ENCODE measurements at places on chromosomes 13 and 19.

DNA sequence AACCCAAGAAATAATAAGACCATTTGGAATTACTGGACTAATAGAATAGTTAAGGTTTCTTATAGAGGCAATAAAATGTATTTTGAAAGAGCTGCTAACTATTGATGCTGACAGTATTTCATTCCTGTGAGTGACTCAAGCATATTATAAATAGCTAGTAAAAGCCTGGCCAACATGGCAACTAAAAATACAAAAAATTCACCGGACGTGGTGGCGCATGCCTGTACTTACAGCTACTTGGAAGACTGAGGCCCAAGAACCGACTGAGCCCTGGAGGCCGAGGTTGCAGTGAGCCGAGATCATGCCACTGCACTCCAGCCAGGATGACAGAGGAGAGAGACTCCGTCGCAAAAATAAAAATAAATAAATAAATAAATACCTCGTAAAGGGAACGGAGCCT lies 5.4 kb upstream of the ICAM3 start:
- DNase-seq = no peak

GRCh38 chr13:43030548-43030947 lies 7.2 kb downstream of the DNAJC15 start:
- no peak for DNase-seq

GRCh38 chr13:40920826-40921225 lies 98.3 kb downstream of the ELF1 start:
- DNase-seq = no peak

- DNase-seq = peak; percentile 4
Measured at GRCh38 chr13:104701591-104701990, 1635.4 kb upstream of the SLC10A2 start.

DNA sequence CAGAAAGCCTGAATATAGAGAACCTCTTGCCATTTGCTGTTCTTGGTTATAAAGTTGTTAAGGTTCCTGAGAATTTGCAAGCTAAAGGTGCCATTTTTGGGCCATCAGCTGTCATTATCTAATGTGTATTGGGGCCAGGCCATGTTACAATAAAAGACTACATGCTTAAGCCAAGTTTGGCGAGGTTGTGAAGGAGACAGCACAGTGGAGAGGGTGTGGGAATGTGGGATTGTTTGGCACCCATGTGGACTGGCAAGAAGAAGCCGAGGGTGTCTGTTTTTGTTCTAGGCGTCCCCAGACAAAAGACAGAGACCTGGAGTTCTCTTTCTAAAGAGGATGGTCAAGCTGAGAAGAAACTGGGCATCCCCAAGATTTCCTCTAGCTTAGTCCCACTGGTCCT lies 64.7 kb downstream of the ZNF44 start:
- no peak for DNase-seq

DNA sequence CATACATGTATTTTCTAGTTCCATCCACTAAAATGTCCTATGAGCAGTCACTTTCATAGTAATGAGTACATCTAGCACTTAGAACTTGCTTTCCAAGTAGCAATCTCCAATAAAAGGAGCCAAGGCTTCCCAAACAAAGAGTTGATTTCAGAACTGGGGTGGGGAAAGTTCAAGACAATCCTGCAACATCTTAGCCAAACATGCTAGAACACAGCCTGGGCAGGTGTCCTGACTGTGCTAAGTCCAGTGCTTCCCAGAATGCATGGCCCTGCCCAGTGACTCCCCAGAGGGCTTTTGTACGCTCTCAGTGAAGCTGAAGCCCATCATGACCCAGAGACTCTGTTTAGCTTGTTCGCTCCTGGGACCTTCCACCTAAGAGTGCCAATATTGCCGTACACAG lies 106.7 kb upstream of the UBAC2 start:
- no peak for DNase-seq

GRCh38 chr19:48928164-48929025 lies 5.1 kb upstream of the DHDH start:
- no peak for DNase-seq

DNA sequence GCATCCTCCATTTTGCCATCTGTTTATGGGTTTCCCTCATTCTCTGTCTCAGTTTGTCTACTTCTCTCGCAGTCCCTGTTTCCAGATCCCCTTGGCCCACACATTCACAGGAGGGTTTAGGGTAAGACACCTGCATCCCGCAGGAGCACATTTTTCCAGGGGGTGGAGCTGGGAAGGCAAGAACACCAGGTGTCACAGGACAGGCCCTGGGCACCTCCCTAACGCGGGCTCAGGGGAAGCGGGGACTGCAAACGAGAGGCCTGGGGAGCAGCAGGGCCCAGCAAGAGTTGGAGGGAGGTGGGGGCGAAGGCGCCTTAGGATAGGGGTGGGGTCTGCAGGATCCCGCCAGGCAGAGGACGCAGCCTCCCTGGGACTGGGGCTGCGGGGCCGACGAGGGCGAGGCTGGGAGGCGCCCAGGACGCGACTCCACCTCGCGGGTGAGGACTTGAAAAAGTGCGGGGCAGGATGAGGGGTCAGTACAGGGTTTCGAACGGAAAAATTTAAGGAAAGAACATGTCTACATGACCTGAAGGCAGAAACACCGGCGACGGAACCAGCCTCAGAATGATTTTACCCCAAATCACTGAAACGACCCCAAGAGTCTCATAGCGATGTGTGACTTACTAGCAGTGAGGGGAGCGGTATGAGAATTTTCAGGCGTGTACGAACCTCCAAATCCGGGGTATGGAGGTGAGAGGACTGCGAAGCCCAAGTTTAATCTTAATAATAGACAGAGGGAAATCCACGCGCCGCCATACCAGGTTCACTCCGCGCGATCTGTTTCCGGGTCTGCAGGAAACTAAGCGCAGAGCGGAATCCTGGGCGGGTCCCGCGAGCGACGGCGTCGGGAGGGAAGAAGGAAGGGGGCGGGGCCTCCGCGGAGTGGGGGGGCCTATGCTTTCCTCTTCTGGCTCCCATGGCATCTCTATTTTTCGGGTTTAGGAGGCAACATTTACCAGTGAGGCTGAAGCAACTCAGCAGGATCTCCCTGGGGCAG lies 7.1 kb upstream of the ERVV-2 start:
- DNase-seq = no peak

DNA sequence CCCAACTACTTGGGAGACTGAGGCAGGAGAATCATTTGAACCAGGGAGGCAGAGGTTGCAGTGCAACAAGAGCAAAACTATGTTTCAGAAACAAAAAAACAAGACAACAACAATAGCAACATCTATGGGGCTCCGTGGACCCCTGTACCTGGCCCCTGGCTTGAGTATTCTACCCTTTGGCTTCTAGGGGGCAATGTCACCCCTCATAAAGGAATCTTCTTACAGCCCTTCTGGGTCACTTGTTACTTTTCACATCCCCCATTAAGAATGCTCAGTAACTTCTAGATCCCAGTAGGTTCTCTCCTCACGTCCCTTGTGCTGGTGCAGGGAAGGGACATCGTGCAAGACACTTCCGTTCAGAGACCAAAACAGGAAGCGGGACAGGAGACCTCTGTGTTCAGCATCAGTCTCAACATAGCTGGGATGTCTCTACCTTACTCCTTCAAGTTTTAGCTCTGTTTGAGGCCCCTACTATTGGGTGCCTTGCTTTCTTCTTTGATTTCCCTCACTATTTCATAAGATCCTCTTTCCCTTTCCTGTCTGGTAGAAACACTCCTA lies 218.1 kb upstream of the ARGLU1 start:
- DNase-seq = no peak

DNA sequence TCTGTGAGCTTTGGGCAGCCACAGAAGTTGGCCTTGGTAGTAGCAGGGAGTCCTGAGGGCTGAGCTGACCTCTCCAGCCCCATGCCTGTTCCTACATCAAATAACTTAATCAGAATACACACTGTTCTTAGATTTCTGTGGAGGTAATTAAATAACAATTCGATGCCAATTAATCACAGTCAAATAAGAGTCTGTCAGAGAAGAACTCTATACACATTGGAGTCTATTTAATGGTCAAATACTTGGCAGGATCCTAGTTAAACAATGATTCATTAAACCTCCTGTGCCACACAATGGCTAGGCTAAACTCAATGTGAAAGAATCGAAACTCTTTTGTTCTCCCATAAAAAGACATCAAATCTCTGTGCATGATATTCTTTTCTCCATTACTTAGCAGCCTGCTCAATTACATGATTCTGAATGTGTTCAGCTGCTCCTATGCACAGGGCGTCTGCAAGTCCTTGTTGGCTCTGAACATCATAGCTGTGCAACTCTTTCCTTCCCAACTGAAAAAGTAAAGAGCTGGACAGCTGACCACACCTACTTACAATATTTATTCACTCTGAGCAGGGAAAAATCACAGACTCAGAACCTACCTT lies 173.1 kb downstream of the ABCC4 start:
- no peak for DNase-seq

- DNase-seq = no peak
Measured at GRCh38 chr13:55606045-55606665, 1534.6 kb upstream of the PRR20A start.

- DNase-seq = no peak
Measured at GRCh38 chr13:71210861-71211260, 656.1 kb downstream of the DACH1 start.

GRCh38 chr13:25684491-25684890 lies 312.7 kb downstream of the ATP8A2 start:
- no peak for DNase-seq

DNA sequence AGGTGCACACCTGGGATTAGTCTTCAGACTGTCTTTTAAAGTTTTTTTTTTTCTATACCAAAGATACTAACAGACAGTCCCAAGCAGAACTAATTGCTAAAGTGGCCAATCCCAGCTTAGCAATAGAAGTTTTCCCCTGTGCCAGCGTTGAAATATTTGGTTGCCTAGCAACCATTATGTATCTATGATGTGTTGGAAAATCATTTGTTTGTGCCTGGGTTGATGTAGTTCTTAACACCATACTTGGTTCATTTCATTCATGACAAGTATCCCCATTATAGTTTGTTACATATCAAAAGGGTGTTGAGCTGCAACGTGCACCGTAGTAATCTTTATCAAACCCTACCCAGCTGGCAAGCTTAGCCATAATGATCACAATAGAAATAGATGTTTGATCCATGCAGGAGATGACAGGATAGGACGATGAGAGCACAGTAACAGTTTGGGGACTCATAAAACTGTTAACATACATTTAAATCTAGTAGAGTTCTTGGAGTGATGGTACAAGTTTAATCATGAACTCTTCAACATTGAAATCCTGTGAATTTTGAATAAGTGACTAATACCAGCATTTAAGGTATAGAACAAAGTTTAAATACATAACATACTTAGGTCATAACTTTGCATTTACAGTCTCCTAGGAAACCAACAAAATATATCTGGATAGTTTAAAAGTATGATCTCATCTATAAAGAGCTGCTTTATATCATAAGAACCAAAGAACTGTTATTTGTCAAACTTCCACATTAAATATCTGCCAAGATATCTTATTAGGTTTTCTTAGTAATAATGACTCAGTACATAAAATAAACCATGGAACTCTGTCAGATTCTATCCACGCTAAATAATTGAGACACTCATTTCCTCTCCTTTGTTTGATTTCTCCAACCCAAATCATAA lies 73.4 kb downstream of the MBNL2 start:
- peak; percentile 9 for DNase-seq

DNA sequence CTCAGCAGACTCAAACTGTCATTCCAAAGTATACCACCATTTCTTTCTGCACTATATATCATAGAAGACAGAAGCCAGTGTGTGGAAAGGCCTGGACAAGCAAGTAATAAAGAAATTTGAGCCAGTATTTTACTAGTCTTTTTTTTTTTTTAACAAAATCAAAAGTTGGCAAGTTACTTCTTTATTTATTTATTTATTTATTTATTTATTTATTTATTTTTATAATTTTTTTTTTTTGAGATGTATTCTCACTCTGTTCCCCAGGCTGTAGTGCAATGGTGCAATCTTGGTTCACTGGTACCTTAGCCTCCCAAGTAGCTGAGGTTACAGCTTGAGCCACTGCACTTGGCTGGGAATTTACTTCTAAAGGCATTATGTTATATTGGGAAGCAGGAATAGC lies 25.3 kb downstream of the ZNF493 start:
- no peak for DNase-seq

DNA sequence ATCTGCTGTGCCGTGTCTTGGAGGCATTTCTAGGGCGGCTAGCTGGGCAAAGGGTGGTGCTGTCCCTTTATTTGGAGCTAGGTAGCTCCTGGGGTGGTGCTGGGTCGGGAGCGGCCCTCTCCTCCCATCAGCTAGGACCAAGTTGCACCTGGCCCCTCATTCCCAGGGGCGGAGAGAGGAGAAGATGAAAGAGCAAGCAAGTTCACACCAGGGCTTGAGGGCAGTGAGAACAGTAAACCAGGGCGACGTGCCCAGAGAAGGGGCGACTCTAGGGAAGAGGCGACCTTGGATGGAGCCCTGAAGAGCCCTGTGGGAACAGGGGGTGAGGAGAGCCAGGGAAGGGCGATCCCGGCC lies 17.0 kb upstream of the KCNN1 start:
- DNase-seq = no peak

GRCh38 chr19:35484252-35485036 lies 5.8 kb downstream of the KRTDAP start:
- DNase-seq = no peak

DNA sequence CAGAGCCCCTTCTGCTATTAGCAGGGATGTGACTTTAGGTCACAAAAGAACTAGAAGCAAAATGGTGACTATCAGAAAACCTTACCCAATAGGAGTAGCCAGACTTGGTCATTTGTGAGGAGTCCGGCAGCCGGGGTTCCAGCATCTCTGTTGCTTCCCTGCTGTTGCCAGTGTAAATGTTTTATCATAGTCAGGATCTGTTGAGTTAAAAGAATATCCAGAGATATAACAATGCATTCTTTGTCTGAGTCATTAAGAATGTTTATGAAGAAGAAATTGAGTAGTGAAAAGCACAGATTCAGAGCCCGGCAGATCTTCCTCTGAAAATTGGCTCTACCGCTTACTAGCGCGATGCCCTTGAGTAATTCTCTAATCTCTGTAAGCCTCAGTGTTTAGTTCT lies 84.2 kb downstream of the COL4A2 start:
- DNase-seq = no peak

GRCh38 chr13:96816874-96817273 lies 177.4 kb downstream of the OXGR1 start:
- DNase-seq = no peak

DNA sequence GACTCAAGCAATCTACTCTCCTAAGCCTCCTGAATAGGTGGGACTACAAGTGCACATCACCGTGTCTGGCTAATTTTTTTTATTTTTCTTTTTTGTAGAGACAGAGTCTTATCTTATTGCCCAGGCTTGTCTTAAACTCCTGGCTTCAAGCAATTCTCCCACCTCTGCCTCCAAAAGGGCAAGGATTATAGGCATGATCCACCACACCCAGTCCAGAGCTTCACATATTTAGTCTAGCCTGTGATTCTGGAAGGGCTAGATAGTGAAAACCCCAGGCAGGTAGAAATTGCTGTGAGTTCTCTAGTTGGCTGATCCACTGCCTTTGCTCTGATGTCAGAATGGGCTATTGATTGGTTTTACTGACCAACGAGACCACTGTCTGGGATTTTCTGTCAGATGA lies 854.6 kb upstream of the MIR17HG start:
- DNase-seq = no peak

- DNase-seq = no peak
Measured at GRCh38 chr13:47327861-47328260, 431.0 kb upstream of the HTR2A start.

DNA sequence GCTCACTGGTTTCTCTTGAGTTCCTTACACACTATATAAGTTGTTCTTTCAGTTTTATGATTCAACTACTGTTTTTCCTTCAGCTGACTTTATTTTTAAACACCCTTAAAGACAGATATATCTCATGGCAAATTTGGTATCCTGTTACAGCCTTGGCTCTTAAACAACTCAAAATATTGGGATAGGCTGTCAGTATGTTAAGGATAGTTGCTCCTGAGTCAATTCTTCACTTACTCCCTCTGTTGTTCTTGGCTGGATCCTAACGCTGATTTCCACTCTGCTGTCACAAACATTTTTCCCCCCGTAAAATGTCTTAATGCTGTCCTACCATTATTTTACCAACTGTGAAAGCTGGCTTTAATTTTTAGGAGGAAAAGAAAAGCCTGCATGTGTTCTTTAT lies 1.2 kb downstream of the KCNRG start:
- DNase-seq = no peak

All from NCI-H1436 treated with DMSO at 0.1 percent for 48 hours (cell line).